ENCODE measurements at places on chromosomes 13 and 19.

- DNase-seq, result no peak
Observed at GRCh38 chr13:61084988-61085387, 330.7 kb downstream of the PCDH20 start.

DNA sequence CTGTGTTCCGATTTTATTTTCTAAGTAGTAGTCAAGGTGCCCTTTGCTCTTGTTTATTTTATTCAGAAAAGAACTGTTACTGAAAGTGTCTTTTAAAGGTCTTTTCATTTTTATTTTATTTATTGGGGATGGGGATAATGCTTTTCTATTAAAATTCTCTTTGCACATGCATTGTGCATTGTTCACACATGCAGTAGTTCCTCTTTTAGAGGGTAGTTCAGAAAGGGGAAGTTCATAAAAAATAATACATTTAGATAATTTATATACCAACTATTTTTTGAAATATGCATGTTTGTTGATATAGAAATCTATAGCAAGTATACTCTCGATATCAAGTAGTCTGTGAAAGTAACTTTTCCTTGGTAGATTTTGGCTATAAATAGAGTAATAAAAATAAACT, 3.5 kb downstream of the GPC5 start:
- no peak for DNase-seq

GRCh38 chr19:47021536-47022139, 2.0 kb downstream of the NPAS1 start:
- no peak for DNase-seq

DNA sequence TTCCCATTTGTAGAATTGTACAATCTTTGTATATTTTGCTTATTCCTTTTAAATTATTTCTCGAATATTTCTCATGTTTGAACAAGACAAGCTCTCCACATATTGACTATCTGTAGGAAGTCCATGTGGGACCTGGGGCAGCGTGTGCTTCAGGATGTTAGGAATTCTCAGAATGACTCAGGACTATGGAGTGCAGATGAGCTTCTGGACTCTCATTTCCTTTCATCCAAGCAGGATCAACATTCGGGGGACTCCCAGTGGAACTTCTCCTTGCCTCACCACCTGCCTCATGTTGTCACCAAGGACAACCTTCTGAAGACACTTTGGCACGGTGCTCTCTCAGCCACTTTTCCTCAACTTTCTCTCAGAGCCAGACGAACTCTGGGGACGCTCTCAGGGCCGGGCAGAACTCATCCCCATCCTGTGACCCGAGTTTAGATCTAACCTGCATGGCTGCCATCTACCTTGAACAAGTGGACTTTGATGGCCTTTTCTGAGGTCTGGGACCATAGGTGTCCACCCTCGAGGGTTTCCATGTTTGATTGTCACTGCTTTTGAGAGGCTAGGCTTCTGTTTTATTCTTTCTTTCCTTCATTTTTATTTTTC, 441.7 kb downstream of the IRS2 start:
- no peak for DNase-seq

GRCh38 chr13:65336916-65337315, 1893.2 kb downstream of the PCDH9 start:
- DNase-seq, result no peak

GRCh38 chr19:29590278-29590677, 15.8 kb upstream of the POP4 start:
- DNase-seq, result no peak

DNA sequence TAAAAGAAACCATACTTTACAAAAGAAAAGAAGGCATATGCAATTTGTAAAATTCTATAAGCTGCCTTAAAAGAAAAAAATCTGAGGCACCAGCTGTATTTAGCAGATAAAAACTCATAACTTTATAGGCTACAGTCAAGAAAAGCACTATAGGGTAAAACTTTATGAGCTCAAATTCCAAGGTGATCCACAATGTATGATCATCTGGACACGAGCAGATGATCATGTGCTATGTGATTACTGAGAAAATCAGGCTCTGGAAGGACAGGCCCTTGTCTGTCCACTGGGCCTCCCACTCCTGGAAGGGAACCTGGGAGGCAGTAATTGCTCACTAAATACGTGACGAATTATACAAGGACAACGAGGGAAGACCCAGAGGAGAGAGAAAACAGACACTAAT, 7.3 kb downstream of the GRTP1 start:
- no peak for DNase-seq

DNA sequence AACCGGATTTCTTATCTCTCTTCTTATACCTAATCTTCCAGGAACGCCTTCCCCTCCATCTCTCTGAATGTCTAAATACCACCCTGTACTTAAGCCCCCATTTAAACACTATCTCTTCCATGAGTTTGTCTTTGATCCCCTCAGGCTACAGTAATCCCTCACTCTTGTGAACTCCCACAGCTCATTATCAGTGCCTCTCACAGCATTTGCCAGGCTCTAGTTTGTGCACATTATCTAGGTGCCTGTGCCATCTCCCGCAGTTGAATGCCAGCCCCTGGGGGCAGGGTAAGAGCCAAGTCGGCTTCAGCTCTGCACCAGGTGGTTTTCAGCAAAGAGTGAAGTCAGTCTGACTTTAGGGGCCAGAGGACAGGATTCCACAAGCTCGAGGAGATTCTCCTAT, 71.4 kb downstream of the FREM2 start:
- DNase-seq, result no peak

GRCh38 chr13:106963151-106963550, 395.2 kb upstream of the ARGLU1 start:
- no peak for DNase-seq

DNA sequence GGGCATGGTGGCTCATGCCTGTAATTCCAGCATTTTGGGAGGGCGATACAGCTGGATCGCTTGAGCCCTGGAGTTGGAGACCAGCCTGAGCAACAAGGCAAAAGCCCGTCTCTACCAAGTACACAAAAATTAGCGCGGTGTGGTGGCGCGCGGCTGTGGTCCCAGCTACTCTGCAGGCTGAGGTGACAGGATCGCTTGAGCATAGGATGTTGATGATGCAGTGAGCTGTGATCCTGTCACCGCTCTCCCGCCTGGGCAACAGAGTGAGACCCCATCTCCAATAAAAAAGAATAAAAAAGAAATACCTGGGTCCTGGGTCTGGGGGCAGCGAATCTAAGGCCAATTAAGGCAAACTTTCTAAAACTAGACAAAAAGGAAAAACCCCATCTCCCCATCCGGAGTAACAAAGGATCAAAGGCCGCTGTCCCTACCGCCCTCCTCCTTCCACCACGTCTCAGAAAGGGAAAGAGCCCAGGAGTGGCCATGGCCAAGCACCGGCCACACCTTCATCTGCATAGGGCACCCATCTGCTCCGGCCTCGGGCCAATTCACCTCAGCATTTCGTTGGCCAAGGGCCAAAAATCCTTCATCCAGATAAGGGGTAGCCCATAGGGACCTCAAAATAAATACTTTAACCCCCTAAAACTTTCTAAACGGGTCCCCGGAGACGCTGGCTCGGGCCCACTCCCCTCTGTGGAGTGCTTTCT, 851 bp downstream of the ZNF320 start:
- no peak for DNase-seq

DNA sequence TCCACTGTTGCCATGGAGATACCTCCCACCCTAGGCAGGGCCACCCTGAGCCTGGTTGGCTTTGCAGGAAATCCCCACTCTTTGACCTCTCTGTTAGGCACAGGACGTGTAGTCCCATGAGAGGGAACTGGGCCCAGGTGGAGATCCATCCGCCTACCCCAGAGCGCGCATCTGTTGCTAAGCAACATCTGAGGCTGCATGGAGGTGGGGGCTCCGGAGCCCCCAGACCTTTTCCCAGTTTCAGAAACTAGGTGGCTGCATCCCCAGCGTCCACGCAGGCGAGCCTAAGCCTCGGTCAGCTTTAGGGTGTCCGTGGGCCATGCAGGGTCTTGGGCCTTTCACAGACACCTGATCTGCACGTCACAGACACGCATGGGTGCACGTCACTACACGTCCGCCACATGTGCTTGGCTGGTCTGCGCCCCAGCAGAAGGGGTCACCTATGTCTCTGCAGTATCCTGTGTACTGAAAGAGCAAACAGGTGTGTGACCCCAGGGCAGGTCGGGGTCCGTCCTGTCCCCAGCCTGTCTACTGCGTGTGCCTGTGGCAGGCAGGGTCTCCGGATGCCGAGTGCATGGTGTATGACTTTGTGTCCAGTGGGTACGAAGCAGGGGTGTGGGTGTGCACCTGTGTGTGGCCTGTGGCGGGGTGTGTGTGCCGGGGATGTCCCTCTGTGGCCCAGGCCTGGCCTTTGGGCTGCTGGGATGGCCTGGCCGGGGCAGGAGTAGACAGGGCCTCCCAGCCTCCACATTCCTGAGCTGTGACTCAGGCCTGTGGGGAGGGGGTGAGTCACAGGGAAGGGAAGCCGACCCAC, 4.1 kb upstream of the CIRBP start:
- DNase-seq, result no peak

DNA sequence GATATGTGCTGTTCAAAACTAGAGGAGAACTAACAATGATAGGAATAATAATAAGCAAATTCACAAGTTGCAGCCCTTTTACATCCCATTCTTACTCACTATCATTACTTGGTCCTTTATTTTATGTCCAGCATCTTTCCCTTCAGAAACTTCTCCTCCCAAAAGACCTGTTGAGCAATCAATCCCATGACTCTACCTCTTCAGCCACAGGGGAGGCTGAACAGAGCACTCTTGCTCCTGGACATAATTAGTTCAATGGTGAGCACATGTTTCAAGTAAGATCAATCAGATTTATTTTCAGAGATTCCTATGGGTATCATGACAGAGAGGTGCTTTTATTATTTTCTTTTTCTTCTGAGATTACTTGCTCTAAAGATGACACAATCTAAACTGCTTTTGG, 260.0 kb downstream of the COG6 start:
- DNase-seq, result no peak

DNA sequence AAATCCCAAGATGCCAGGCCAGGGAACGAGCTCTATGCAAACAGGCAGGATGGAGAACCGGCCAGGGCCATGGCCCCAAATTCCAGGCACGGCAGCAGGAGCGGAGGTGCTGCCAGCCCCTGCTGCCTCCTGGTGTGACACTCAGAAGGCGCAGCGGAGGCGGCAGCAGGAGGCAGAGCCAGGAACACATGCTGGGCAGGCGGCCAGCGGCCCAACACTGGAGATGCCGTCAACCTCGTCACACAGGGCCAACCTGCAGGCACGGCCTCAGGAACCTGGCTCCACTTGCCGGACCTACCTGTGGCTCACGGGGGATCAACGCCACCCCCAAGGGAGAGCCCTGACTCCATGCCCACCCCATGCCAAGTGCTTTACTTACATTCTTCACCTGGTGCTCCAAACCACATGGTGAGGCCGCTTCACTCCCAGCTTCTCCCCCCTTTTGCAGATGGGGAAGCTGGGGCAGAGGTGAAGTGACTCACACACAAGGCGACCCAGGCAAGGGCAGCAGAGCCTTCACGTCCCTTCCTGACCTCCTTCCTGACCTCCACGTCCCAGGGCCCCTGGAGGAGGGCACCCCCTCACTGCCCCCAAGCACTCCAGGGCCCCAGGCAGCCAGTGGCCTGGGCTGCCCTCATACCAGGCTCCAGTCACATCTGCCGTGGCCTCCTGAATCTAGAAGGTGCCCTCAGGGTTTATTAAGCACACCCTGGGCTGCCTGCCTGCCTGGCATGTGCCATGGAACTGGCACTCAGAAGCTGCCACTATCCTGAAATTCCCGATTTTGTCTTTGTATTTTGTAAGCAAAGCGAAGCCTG, 43.5 kb downstream of the GGACT start:
- DNase-seq, result no peak

DNA sequence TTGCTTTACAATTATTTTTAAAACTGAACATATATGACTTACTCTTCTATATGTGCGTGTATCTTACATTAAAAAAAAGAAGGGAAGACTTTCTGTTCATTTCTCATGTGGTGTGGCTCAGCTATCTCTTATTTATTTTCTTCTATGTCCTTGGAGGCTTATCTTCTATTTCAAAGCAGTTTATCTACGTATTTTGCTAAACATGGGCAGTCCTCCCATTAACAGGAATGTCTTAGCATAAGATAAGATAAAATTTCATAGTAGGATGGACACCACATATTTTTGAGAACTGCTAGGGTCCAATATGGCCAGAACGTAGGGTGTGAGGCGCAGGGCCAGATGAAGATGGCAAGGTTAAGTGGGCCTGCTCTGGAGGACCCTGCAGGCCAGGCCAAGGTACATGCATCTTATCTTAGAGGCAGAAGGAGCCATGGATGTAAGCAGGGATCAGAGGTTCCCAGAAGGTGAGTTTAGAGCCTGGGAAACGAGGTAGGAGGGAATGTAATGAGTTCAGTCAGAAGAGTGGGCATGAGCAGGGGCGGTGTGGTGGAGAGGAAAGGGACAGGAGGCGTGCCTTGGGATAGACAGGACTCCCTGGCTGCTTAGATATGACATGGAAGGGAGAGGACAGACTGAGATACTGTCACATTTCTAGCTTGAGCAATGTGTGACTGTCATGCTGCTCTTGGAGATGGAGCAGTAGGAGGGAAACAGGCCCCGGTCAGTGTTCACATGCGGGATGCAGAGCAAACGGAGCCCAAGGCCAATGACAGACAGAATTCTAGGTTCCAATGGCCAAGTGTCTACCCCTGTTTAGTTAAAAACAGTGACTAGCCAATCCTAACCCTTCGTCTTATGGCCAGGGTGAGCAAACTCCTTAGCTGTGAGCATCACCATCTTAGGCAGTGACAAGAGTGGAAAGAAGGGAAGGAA, 68.6 kb upstream of the MEDAG start:
- DNase-seq, result no peak

GRCh38 chr19:2127758-2128157, 23.6 kb downstream of the AP3D1 start:
- DNase-seq, result no peak

DNA sequence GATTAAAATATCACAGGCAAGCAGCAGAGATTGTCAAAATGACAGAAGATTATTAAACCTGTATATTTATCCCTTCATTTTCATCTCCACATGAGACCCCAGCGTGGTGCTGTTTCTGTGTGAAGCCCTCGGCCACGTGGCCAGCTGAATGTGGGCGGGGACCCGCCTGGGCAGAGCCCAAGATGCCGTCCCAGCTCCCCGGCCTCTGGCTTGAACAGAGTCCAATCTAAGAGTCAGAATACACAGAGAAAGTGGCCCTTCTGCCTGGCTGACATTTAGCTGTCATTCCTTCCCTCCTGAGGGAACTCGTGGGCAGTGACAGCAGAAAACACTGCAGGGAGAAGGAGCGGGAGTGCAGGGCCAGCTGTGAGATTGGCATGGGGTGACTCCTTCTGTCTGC, 34.9 kb upstream of the UQCRFS1 start:
- DNase-seq, result no peak

DNA sequence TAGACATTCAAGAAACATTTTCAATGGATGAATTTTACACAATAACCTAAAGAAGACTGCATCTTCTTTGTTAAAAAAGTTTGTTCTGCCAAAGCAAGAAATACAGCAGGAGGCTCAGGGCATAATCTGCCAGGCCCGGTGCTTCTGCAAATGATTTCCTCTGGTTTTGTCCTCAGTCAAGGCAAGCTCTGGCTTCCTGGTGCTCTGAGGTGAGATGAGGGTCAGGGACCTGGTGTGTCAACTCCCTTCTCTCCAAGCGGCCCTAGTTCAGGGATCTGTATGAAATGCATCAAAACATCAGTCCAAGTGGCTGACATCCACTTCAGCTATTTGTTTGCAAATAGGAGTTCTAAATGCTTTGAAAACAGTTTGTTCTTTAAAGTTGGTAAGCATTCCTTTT, 31.6 kb downstream of the LACC1 start:
- no peak for DNase-seq
